ENCODE measurements at places on chromosomes 7 and 10.

- no peak for DNase-seq
Measured at GRCh38 chr7:114088470-114088940, 169.7 kb upstream of the PPP1R3A start.

DNA sequence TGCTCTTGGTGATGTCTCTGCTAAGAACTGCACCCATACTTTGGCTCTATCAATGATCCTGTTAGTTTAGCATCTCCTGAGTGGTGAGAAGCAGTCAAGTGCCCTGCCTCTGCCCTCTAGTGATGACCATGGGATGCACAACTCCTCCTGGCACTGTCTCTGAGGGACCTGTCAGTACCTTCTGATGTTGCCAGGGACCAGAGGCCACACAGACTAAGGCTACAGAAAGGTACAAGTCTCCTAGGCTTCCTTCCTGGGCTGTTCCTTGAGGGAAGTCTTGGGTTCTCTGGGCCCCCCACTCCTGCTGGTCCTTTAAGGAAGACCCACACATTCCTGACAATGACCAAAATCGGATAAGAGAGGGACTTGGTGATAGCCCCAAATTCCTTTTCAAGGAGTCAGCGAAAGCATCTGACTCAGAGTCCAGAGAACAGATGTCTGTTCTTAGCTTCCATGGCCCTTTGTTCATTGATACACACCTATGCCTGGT is 15.3 kb downstream of the NKX2-3 start:
- DNase-seq = no peak

DNA sequence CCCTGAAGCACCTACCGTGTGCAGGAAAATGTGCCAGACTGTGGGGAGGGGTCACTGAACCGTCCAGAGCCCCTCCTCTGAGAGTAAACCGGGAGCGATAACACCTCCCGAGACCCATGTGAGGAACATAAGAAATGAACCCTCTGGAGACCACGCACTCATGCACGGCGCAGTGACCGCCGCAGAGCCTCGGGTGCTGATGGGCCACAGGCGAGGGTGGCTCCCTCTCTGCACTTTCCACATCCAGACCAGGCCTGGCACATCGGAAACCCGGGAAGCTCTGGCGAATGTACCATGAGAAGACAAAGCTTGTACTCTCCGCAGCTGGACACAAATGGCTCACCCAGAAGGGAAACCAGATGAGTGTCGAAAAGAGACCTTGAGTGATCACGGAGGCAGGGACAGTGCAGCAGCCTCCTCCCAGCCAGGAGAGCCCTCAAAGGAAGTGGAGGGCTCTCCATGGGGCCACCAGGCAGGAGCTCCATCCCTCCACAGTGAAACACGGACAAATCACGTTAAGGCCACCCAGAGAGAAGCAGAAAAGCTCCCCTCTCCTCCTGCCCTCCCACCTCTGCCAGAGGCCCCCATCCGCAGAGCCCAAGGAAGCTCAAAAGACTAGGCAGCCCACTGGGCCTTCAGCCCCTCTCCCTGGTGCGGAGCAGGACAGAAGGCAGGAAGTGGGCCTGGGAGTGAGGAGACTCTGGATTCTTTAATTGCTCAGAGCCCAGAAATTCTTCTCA is 178.1 kb upstream of the PPP2R2D start:
- no peak for DNase-seq

DNA sequence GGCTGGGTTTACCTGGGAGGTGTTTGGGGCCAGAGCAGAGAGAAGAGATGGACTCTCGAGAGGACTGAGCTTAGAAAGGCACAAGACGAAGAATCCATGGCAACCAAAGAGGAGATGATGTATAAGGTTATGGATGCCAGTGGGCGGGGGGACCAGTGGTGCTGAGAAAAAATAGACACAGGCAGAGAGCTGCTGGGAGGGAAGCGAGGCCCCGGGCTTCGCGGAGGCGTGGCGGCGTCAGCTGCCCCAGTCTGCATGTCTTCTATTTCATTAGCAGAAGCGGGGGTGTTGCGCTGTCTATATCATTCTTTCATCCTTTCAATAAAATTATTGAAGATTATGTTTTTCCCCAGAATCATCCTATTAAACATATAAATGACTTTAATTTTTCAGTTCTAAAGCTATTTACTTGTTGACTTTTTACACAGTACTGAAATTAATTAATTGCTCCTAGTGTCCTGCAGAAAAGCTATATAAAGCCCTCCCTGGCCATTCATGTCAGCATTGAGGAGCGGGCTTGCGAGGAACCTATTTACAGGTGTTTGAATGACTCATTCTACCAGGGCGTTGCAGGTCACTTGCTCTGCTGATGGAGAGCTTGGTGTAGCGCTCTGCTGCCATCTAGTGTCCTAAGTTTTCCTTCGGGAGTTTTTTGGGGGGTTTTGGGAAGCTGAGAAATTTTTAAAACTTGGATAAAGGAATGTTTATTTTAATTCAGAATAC is 42.9 kb upstream of the BHLHA15 start:
- DNase-seq = peak; percentile 57

- no peak for DNase-seq
Measured at GRCh38 chr7:34718867-34719266, 60.8 kb downstream of the NPSR1 start.

- no peak for DNase-seq
Measured at GRCh38 chr10:109178591-109178990, 744.7 kb downstream of the XPNPEP1 start.

DNA sequence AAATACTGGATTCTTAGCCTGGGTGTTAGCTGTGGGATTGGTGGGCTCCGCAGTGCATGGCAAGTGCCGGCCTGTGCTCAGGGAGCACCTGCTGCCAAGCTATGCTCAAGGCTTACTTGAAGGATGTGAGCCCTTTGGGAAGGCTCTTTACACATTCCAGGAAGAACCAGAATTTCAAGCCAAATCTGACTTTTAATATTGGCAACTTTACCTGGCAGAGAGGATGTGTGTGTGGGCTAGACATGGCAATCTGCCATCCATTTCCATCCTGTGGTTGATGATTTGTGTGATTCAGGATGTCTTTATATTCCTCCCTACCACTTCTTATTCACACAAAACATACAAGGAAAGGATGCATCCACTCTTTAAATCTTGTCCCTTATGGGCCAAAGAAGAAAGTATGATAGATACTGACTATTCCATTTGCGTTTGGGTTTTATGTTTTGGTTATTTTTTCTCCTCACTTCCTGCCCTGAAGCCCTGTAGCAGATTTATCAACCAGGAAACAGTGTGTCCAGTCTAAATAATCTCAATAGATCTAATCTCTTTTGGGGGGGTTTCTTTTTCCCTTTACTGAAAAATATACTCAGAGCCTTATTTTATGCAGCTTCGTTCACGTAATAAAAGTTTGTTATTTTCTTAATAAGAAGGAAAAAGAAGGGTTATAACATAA is 247.1 kb downstream of the COBL start:
- DNase-seq = no peak

GRCh38 chr7:135246191-135246825 is 12.7 kb downstream of the STRA8 start:
- no peak for DNase-seq

GRCh38 chr7:38034062-38034908 is 113.8 kb downstream of the EPDR1 start:
- no peak for DNase-seq

DNA sequence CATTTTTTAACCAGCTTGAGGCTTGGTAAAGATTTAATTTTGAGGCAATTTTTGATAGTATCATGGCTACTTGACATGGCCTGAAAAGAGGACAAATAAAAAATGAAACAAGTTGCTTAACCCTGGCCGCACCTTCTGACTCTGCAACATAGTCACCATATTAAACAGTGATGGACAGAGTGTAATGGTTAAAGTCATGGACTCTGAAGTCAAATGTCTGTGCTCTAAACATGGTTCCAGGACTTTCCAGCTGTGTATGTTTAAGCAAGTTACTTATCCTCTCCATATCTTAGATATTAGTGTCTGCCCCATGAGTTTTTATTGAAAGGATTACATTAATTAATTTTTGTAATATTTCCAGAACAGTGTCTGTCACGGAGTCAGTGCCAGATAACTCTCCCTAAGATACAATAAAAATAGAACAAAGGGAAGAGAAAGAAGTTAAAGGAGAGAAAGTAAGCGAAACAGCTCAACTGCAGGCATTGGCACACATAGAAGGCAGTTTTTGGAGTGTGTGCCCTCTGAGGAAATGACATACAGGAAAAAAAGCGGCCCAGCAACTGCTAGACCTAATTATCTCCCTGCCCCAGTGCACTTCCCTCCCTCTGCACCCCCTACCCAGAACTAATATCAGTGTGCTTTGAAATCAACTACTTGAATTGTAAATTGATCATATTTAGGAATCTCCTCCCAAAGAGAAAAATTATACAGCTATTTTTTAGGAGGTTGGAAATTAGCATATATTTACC is 65.3 kb downstream of the MACC1 start:
- no peak for DNase-seq

GRCh38 chr10:116311706-116312490 is 12.3 kb upstream of the CCDC172 start:
- DNase-seq = no peak

GRCh38 chr7:124369310-124369709 is 336.4 kb upstream of the TMEM229A start:
- no peak for DNase-seq

GRCh38 chr10:46220187-46220586 is 66.6 kb upstream of the ANTXRL start:
- DNase-seq = no peak

DNA sequence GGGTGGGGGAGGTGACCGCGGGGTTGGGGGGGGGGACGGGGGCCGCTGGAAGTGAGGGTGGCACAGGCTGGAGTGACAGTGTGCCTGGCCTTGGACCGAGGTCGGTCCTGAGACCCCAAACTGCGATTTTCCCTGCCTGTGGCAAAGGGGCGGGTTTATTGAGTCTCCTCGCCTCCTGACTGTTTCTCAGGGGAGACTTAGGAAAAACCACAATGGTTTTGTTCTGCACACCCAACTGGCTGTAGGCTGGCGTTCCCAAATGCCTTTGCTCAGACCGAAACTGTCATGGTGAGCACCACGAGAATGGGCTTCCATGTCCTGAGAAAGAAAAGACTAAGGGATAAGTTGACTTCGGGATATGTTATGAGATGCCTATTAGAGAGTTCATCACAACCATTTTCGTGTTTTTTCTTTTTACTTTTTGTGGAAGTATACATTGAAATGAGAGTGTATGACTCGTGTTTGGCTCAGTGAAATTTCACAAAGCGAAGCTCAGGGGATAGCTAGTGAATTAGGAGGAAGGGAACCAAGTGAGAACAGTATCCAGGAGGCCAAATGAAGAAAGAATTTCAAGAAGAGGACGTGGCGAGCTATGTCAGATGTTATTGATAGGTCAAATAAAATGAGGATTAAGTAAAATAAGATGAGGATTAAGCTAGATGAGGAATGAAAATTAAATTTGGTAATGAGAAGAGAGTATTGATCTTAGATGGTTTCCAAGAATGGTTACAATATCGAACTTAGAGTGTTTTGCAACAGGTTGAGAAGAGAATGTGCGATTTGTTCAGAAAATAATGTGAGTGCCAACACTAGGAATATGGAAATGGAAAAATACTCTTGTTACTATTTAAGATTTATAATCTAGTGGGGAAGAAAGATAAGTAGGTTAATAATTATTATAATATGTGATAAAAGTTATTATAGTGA is 918 bp downstream of the NET1 start:
- peak; percentile 25 for DNase-seq

DNA sequence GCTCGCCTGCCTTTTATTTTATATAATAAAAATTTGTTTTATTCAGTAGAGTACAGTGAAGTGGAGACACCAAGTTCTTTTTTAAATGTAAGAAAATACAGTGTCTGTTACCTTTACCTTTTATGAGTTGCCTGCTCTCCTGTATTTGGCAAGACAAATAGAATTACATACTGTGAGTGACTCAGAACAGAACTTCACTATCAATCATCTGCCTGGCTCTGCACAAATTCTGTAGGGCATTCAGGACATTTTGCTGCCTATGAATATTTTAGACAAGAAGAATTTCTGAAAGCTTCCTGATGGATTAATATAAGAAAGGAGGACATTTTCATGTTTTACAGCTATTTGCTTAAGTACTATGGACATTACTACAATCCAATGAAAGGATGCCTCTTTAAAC is 135.4 kb upstream of the PHF14 start:
- DNase-seq = no peak

DNA sequence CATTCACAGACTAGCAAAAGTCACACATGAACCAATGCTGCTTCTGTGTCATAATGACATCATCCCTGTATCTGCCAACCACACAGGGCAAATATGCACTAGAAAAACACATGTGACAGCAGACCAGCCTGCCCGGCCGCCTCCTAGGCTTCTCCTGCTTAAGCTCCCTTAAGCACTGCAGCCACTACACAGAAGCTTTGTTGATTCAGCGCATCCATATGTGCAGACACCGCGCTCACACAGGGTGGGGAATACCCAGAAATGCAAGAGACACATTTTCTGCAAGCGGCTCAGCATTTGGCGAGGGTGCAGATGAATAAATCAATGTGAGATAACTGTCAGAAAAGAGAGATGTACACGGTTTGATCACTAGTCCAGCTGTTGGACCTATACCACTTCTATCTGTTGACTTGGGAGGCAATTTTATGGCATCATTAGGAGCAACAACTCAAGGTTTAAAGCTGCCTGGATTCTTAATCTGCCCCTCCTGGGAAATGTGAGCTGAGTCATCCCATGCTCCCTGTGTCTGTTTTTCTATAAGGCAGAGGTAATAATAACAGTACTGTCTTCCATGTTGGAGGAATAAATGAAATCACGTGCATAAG is 33.4 kb downstream of the CPXM2 start:
- no peak for DNase-seq

DNA sequence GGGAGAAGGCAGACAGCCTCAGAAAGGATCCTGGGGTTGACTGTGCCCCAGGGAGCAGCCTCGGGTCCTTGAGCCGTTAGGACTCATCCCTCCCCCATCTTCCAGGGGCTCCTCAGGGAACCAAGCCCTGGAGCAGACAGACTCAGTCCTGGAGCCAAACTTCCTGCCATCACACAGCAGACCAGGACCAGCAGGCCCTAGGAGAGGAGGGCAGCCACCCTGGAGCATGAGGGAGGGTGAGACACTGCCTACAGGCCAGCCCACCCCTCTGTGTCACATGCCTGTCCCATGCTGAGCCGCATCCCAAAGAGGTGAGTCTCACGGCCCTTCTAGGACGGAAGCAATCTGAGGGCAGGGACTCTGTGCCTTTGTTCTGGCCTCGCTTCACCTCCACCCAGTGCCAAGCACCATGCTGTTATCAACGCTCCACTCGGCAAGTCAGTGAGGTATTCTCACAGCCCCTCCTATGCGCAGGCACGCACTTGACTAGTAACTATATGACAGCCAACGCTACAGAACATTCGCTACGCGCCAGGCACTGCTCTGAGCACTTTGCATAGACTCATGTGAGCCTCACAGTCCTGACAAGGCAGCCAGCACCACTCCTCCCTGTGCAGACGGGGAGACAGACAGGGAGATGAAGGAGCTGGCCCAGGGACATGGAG is 19.1 kb downstream of the MAD1L1 start:
- DNase-seq = no peak

DNA sequence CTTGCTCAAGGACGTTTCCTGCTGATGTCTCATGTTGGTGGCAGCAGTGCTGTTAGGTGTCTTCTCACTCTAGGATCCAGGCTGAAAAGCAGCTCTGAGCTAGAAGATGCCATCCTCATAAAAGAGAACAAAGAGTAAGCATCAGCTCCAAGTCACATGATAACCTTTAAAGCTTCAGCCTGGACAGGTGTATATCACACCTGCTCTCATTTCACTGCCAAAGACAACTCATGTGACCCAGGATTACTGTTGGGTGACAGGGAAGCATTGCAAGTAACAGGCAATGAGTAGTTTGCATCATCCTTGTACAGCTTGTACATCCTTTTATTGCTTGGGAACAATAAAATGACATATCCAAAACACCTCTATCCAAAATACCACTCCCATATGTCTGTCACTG is 423.4 kb upstream of the DPP6 start:
- DNase-seq = no peak

- no peak for DNase-seq
Measured at GRCh38 chr10:114412907-114413797, 8.8 kb upstream of the AFAP1L2 start.

Data from midbrain (tissue), 1 donor.